ENCODE measurements at places on chromosomes 3 and 15. TPM values are rescaled to one million over a fixed set of nuclear protein-coding genes. Genes with fewer than 3 reads are reported as not detected.

Gene MCF2L2
- 0.68 TPM for total RNA-seq

Gene POTEB2
- total RNA-seq = not detected

Gene ISLR2
- under 0.01 TPM for total RNA-seq

Gene BCHE
- total RNA-seq = 1.6 TPM

Gene XIRP1
- total RNA-seq = not detected

Gene BMF
- 1.00 TPM for total RNA-seq

Gene KNG1
- not detected for total RNA-seq

Gene UACA
- 24.3 TPM for total RNA-seq

Gene GOLGA8S
- total RNA-seq = not detected

Gene SCN11A
- total RNA-seq = under 0.01 TPM

Gene C2CD4B
- total RNA-seq = 0.28 TPM

Gene SLCO2A1
- total RNA-seq = under 0.01 TPM

Gene CORO2B
- under 0.01 TPM for total RNA-seq

Gene SEMA3F
- 205 TPM for total RNA-seq

Gene GASK1A
- total RNA-seq = 0.50 TPM

Gene RAB6B
- 0.64 TPM for total RNA-seq

Gene CACNA2D3
- total RNA-seq = 1.0 TPM

Gene GRM7
- total RNA-seq = not detected

Gene SCG5
- 2.1 TPM for total RNA-seq

Gene SERPINI1
- total RNA-seq = 2.7 TPM

Gene GALNT15
- 0.07 TPM for total RNA-seq

Data from nasal cavity respiratory epithelium epithelial cell of viscerocranial mucosa (primary cell).